ENCODE measurements at places on chromosomes 16 and 17.

DNA sequence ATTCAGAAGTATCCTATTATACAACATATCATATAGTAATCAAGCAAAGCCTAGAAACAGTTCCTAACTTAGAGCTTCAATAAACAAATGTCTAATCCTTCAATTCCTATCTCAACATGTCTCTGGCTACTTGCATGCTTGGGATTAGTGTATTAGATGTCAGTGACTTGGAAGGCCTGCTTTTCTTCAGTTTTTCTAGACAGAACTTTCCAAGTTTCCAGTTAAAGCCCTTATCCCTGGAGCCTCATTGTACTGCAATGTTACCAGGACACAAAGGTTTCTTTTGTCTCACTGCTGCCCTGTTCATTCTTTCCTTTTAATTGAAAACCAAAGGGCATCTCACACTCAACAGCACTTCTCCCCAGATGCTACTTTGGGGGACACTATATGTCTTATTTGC lies 16.5 kb downstream of the PSME3IP1 start:
- no peak for DNase-seq

DNA sequence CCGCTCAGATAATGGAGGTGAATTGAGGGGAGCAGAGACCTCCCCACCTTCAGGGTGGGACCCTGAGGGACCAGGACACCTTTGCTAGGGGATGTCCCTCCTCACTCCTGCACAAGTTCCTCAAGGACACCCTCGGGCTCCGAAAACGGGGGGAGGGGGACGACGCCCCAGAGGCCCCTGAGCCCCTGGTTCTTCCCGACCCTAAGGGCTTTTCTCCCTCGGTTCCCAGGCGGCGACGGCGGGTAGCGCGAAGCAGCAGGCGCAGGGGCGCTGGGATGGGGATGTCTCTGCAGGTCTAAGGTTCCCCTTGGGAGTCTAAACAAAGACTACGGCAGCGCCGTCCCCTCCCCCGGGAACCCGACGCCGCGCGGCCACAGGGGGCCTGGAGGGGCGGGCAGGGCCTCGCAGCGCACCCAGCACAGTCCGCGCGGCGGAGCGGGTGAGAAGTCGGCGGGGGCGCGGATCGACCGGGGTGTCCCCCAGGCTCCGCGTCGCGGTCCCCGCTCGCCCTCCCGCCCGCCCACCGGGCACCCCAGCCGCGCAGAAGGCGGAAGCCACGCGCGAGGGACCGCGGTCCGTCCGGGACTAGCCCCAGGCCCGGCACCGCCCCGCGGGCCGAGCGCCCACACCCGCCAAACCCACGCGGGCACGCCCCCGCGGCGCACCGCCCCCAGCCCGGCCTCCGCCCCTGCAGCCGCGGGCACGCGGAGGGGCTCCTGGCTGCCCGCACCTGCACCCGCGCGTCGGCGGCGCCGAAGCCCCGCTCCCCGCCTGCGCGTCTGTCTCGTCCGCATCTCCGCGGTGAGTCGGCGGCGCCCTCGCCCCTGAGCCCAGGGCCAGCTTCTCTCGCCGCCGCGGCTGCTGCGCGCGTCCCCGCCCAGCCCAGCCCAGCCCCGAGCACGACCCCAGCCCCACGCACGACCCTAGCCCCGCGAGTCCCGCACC lies 36.7 kb upstream of the NDRG4 start:
- no peak for DNase-seq

GRCh38 chr16:48499923-48500381 lies 110.0 kb downstream of the N4BP1 start:
- peak; percentile 65 for DNase-seq

- DNase-seq: no peak
These were observed 96.4 kb upstream of the SHISA6 start for GRCh38 chr17:11144358-11145233.

DNA sequence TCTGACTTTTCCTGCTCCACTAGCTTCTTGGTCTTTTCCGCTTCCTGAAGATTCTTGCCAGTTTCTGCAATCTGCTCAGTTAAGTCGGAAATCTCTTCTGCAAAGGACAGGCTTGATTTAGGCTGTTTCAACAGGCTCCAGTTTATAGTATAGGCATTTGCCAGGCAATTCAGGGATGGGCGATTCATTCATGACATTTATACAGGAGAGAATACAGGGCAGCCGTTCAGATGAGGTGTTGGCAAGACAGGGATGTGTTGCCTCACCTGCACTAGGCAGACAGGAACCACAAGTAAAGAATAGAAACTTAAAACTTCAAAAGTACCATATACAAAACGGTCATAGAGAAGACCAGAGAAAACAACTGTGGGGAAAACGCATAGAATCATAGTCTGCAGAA lies 61.7 kb downstream of the MYH13 start:
- no peak for DNase-seq

GRCh38 chr16:86956437-86956836 lies 360.8 kb downstream of the C16orf95 start:
- no peak for DNase-seq

DNA sequence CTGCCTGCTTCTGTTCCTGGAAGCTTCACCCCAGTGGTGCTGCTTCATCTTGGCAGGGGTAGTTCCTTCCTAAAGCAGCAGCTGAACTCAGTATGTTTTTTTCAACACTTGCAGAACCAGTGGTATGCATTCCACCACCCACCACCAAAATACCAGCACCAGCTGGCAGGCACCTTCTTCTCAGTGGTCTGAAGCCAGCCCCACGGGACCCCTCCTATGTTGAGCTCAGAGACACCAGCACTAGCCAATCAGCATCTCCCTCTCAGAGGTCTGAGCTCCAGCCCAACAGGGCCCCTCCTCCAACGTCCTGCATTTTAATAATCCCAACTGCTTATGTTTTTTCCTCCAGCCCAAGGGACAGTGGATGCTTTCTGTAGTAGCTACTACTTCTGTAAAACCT lies 299.6 kb upstream of the CCL2 start:
- no peak for DNase-seq

- DNase-seq: no peak
These were observed 30.5 kb downstream of the BAIAP2 start for GRCh38 chr17:81065500-81065899.

DNA sequence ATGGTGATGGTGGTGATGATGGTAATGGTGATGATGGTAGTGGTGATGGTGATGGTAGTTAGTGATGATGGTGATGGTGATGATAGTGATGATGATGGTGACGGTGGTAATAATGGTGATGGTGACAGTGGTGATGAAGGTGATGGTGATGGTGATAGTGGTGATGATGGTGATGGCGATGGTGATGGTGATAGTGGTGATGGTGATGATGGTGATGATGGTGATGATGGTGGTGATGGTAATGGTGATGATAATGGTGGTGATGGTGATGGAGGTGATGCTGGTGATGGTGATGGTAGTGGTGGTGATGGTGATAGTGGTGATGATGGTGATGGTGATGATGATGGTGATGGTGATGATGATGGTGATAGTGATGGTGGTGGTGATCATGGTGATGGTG lies 148.7 kb upstream of the TNRC6C start:
- DNase-seq: no peak

DNA sequence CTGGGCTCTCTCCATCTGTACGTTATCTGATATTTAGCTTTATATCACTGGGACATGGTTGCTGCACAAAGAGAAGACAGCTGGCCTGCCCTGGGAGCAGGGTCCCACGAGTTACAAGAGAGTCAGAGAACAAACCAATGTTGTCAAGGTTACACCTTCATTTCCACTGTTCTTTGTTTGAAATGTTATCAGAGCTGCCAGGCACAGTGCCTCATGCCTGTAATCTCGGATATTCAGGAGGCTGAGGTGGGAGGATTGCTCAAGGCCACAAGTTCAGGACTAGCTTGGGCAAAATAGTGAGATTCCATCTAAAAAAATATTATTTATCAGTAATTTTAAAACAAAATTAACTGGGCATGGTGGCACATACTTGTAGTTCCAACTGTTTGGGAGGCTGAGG lies 34.6 kb downstream of the ATP6V0A1 start:
- DNase-seq: no peak

GRCh38 chr16:89563639-89564392 lies 3.3 kb downstream of the RPL13 start:
- no peak for DNase-seq

DNA sequence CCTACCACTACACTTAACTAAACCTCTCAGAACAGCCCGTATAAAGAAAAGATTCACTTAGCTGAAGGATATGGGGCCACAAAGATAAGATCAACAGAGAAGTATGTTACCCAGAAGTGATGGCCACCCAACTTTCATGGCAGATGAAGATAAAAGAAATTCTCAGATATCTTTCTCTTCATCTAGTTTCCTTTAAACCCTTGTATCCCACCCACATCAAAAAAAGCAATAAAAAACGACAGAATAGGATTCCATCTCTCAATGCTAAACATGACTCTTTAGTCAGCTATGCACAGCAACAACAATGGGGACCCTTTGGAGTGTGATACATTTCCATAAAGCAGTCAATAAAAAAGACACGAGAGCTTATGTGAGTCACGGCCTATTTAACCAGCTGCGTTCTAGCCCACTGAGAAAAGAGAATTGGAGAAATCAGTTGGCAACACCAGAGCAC lies 86.6 kb downstream of the SNX11 start:
- no peak for DNase-seq

DNA sequence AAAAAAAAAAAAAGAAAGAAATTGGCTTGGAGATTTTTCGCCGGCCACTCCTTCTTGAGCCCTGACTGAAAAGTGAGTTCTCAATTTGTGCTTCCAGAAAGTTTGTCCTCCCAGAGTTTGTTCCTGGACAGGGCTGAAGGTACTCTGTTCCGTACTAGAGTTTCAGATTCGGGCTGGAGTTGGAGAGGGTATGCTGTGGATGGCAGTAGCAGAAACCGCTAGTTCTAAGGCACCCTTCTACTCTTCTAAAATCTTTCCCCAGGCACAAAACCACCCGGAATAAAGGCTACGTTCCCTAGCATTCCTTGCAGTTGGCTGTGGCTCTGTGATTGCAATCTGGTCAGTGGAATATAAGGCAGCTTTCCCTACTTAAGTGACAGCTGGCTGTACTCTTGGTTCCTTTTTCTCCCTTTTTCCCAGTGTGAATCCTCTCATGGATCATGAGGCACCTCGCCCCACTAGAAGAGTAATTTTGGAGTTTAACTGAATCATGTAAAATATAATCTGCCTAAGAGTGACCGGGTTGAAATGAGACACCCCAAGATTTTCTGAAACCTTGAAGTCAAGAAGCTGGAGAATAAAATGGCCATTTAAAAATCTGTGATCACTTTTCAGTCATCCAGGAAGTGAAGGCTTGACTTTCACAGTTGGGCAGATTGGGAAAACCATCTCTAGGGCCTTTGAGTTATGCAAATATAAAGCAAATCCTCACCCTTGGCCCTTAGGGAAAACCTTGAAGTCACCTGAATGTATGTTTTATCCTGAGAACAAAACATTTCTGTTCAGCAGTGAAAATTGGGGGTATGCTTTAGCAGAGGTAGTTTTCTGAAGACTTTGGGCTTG lies 901 bp upstream of the HEATR6 start:
- no peak for DNase-seq

GRCh38 chr17:40554646-40555295 lies 10.5 kb downstream of the CCR7 start:
- DNase-seq: no peak

DNA sequence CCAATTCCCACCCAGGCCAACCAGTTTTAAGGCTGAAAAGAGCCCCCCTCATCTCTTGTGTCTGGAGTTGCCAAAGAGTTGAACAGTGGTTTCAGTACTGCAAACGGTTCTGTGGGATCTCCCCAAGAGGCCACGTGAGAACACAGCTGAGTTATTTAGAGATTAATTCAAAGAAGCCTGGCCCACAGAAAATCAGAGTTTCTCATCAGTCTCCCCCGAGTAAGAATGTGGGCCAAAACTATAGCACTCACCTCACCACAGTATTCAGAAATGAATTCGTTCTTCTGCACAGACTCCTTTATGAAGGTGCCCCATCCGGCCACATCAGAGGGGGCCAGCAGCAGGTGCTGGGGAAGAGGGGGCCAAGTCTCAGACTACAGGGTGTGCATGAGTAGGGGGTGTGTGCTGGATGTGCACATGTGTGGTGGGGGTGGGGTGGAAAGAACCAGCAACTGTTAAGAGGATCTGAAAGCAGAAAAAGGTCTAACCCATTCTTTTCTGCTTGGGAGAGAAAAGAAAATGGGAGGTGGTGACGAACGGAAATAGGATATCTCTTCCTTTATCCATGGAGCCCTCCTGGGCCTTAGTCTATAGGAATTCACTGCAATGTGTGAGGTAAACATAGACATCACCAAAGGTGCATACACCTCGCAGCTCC lies 22.6 kb downstream of the CNTNAP1 start:
- DNase-seq: no peak

DNA sequence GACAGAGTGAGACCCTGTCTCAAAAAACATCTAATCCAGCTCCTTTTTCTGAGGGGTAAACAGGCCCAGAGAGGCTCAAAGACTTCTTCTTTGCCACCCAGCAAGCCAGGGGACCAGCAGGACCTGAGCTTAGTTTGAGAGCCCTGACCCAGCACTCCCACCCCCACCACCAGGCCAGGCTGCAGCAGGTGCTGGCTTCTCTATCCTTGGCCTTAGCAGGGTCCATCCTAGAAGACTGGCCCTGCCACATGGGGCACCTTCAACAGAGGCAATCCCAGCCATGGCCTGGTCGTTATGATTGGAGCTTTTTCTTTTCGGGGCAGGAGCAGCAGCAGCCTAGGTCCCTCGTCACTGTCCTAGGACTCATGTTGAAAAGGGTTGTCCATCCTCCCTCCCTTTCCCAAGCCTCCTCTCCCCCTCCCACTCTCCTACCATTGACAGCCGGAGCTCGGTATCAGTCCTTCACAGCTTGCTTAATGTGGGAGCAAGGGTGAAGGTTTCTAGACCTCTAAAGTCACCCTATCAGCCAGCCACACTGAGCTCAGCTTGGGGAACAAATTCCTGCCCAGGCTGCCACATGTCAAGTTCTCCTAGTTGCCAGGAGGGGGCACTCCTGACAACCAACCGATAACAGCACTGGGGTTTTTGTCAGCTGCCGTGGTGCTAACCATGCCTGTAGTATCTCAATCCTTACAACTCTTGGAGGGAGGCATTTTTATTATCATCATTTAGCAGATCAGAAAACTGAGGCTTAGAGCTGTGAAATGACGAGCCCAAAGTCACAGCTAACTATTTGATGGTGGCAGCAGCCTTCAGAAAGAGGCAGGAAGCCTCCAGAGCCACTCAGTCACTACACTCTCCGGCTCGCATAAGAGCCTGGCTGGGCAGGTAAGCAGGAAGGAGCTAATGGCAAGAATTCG lies 11.2 kb downstream of the MRPL27 start:
- no peak for DNase-seq

DNA sequence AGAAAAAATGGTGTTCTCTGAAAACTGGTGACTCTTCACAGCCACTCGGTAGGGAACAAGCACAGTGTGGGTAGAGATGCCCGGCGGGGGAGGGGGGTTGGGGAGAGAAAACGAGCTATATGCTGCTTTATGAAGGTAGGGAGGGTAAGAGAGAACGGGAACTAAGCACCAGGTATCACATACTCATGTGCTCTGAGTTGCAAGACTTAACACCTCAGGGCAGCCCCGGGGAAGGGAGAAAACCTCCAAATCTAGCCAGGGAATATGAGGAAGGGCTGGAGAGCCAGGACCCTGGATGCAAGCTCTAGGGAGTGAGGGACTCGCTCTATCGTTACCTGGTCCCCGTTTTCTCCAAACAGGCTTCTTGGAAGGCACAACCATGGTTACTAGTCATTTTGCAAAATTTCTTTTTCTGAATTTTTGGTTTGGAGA lies 35.3 kb downstream of the HIC1 start:
- no peak for DNase-seq

- DNase-seq: no peak
These were observed 166.6 kb downstream of the PHKB start for GRCh38 chr16:47627721-47628120.

Measured in left hindlimb (tissue), 1 donor.